ENCODE measurements at places on chromosomes 16 and 17. TPM values are rescaled to one million over a fixed set of nuclear protein-coding genes. Genes with fewer than 3 reads are reported as not detected.

- DNase-seq, result no peak
These were observed 37.8 kb downstream of the YWHAE start for GRCh38 chr17:1362065-1362848.

GRCh38 chr16:30085247-30085646 is 6.5 kb downstream of the TBX6 start:
- DNase-seq, result no peak

NPIPA5 gene
- 0.74 TPM for total RNA-seq

GRCh38 chr17:81027038-81027437 is 7.9 kb upstream of the BAIAP2 start:
- no peak for DNase-seq

GRCh38 chr17:83176623-83177583 is 97.5 kb downstream of the METRNL start:
- no peak for DNase-seq

DNA sequence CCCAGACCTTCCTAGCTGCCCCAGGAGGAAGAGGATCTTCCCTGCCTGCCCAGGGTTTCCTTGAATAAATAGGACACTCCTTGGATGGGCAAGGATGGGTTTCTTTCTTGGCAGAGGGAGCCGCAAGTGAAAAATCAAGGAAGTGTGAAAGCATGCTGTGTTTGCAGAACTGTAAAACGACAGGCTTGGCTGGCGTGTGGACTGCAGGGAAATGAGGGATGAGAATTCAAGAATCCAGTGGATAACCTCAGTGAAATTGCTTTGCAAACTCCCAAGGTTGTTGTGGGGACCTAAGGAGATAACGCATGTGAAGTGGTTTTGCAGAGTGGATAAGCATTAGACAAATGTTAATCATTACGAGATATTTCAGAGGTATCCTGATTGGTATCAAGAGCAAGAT is 20.4 kb downstream of the GPR139 start:
- DNase-seq, result no peak

All from CD4-positive, alpha-beta T cell (primary cell).